ENCODE measurements at places on chromosomes 2 and 18.

- DNase-seq: no peak
Measured at GRCh38 chr2:220935789-220936321, 636.2 kb downstream of the EPHA4 start.

GRCh38 chr2:193841384-193842150, 1646.8 kb upstream of the TMEFF2 start:
- DNase-seq: no peak

GRCh38 chr18:10139783-10140410, 226.1 kb downstream of the VAPA start:
- DNase-seq: no peak

- DNase-seq: peak; percentile 16
Measured at GRCh38 chr2:215828528-215829184, 184.7 kb downstream of the MREG start.

GRCh38 chr2:205688417-205689200, 6.3 kb downstream of the NRP2 start:
- DNase-seq: no peak
